ENCODE measurements at places on chromosomes 13 and 19.

- no peak for DNase-seq
These were observed 12.4 kb downstream of the MAST3 start for GRCh38 chr19:18109733-18110608.

- DNase-seq, result no peak
These were observed 654 bp upstream of the MEGF8 start for GRCh38 chr19:42324655-42325307.

DNA sequence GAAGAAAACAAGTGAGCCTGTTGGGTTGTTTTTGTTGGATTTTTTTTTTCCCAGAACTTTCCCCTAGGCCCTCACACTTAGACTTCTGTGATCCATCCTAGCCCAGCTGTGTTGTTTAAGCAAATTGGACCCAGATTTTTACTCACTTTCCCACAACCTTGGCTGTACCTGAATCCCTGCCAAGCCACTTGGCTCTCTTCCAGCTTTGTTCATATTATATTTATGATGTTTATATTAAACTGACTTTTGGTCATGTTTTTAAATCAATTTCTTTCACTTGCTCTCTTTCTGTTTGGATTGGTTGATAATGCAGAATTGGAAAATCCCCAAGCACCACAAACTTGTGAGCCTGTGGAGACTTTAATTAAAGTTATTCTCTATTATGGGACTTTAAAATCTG lies 16.6 kb downstream of the OLFM4 start:
- DNase-seq, result no peak

DNA sequence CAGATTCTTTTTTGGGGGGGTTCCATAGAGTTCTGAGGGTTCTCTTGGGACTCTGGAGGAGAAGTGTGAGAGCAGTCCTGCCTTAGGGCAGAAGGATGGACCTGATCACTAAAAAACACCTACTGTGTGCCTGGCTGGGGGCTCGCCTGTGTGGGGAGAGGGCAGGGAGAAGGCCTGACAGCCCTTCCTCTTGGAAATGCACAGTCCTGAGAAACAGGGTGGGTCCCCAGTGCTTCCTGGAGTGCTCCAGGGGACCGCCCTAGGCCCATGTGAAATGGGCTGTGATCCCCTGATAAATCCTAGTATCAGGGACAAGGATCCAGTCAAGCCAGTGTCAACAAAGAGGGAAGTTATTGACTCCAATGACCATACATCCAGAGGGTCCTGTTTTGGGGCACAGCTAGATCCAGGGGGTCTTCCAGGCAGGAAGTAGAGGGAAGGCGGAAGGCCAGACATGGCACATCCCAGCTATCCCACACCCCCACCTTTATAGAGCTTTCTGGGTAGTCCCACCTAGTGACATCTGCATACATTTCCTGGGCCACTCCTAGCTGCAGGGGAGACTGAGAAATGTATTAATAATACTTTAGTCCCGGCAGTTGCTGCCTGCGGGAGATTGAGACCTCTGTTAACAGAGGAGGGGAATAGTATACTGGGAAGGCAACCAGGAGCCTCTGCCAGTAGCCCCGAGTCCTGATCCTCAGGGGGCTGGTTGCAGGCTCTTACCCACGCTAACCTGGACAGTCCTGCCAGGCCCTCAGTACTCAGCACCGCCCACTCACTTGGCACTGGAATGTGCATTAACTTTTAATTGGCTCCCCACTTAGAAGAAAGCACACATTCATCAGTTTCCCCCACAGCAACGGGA lies 13.7 kb downstream of the BCKDHA start:
- no peak for DNase-seq

GRCh38 chr19:4365791-4366665 lies 22.7 kb downstream of the MPND start:
- DNase-seq, result no peak

DNA sequence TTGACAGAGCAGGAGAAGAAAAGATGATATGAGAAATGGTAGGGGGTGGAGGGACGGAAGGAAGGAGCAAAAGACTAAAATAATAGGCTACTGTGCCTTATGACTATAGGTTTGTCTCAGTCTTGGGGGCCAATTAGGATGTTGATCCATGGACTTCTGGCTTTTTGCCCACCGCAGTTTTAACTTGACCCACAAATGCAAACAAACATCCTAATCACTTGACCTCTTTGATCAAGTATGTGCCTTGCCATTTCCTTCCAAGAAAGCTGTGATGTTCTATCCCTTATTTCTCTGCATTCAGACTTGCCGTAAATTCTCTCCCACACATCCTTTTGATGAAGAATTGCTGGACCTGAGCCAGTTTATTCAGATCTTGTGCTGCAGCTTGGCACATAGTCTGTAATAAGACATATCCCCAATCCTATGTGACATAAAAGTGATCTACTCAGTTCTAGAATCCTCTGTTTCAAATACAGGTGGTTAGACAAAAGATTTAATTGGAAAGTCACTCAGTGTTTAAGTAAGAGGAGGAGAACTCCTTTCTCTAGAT lies 62.8 kb downstream of the TPT1 start:
- DNase-seq, result no peak

DNA sequence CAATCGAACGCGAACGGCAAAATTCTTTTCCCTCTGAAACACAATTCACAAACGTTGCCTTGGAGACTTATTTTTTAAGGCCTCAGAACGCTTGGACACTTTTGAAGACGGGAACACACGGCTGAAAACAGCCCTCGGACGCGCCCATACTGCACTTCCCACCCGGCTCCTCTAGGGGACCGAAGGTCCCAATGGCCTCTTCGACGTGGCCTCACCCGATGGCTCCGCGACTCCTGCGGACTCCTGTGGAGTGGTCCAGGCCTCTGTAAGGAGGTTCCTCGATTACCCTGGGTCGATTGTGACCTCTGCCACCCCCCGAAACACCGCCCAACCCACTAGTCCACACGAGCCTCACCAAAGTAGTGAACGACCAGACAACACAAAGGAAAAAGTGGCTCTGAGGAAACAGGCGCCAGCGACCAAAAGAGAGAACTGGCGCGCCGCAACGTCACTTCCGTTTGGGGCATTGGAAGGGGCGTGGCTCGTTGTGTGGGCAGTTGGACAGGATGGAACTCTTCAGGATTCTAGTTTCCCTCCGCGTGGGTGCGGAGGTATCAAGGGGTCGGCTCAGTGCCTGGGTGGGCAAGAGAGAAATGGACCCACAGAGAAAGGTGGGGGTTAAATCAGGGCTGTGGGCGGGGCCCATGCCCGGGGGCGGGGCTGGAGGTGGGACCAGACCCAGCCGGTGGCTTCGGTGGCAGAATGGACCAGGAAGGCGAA lies at the start of gene ZNF560:
Gene ZNF560 (minus strand): TSS at position 434 of the 720 bp plus-strand sequence. CDS start 23,303 bp downstream, outside the sequence.
- no peak for DNase-seq
